ENCODE measurements at places on chromosomes 13 and 19. TPM values are rescaled to one million over a fixed set of nuclear protein-coding genes. Genes with fewer than 3 reads are reported as not detected.

DNA sequence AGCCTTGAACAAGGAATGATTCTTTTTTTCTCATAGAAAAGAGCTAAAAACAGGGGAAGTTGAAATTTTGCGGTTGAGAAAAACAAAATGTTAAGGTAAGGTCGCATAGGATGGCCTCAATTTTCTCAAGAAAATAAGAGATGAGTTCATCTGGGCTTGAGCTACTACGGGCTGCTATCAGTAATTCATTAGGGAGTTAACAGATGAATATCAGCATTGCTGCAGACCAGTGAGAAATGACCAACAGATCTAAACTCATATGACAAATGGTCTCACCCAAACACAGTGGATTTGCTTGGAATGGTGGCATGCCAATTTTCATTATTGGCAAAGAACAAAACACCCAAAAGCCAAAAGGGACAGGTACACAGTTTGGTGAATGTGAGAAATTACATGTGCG is 56.6 kb downstream of the GPC6 start:
- DNase-seq: no peak

Gene GPALPP1
- 16.2 TPM for total RNA-seq

- no peak for DNase-seq
These were observed 14.3 kb downstream of the IGSF23 start for GRCh38 chr19:44627631-44628030.

DNA sequence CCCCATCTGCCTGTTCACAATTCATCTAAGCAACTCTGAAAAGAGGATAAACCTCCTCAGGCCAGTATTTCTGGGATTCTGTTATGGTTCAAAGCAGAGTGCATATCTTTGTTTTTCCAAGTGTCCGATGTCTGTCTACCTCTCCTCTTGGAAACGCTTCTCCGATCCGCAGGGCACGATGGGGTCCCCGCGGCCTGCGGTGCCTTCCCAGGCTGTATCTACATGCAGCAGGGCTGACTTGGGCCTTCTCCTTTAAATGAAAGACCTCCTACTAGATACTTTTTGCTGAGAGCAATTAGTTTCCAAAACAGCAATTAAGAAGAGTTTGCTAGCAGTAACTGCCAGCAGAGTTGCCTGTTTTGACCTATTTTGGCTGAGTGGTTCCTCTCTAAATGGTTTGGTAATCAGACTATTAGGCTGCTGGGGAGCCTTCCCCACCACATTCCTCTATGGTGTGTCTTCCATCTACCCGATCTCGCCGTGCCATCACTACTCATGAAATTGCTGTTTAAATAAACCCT is 23.5 kb downstream of the COL4A2 start:
- no peak for DNase-seq
